ENCODE measurements at places on chromosomes 16 and 17. TPM values are rescaled to one million over a fixed set of nuclear protein-coding genes. Genes with fewer than 3 reads are reported as not detected.

The SALL1 gene
- not detected for total RNA-seq

The CRISPLD2 gene
- total RNA-seq = 311 TPM

The CD300LB gene
- 0.62 TPM for total RNA-seq

The ATXN7L3 gene
- 49.2 TPM for total RNA-seq

The CDYL2 gene
- 12.1 TPM for total RNA-seq

The MMP2 gene
- total RNA-seq = 539 TPM

The ENPP7 gene
- total RNA-seq = not detected

The CBFA2T3 gene
- 4.7 TPM for total RNA-seq

The CDR2L gene
- total RNA-seq = 17.4 TPM

The NUP93 gene
- total RNA-seq = 54.7 TPM

The CEP131 gene
- total RNA-seq = 2.9 TPM

The CORO6 gene
- 31.6 TPM for total RNA-seq

The KRT222 gene
- total RNA-seq = 7.7 TPM

The PABPN1L gene
- not detected for total RNA-seq

The AGRP gene
- not detected for total RNA-seq

The CLEC3A gene
- not detected for total RNA-seq

The WDR81 gene
- total RNA-seq = 26.3 TPM

The ESRP2 gene
- 0.23 TPM for total RNA-seq

The BCAS3 gene
- 22.5 TPM for total RNA-seq

The PLA2G10 gene
- total RNA-seq = not detected

The ANKS4B gene
- not detected for total RNA-seq

The CDRT15L2 gene
- total RNA-seq = not detected

The TP53TG3 gene
- total RNA-seq = not detected

The SENP3 gene
- total RNA-seq = 48.2 TPM

The ABCA8 gene
- total RNA-seq = 70.7 TPM

The CD19 gene
- 0.32 TPM for total RNA-seq

The RUNDC3A gene
- total RNA-seq = 0.83 TPM

The MEIOB gene
- not detected for total RNA-seq

The SHCBP1 gene
- 2.5 TPM for total RNA-seq

The KCNJ12 gene
- total RNA-seq = 6.8 TPM

The NDUFAB1 gene
- total RNA-seq = 56.1 TPM

The SOX9 gene
- total RNA-seq = 3.2 TPM

The ASIC2 gene
- total RNA-seq = not detected

The DBNDD1 gene
- total RNA-seq = 0.88 TPM

The SKAP1 gene
- 1.1 TPM for total RNA-seq

The MYH1 gene
- 0.14 TPM for total RNA-seq

The ABCA10 gene
- total RNA-seq = 11.2 TPM

Data from posterior vena cava (tissue), 2 donors.